Kidney (tissue), 22 donors: ENCODE measurements at places on chromosomes 12 and 14. TPM values are rescaled to one million over a fixed set of nuclear protein-coding genes. Genes with fewer than 3 reads are reported as not detected.
A peak's percentile ranks its signal among the peaks of the same experiment; 100 is the strongest.

DNA sequence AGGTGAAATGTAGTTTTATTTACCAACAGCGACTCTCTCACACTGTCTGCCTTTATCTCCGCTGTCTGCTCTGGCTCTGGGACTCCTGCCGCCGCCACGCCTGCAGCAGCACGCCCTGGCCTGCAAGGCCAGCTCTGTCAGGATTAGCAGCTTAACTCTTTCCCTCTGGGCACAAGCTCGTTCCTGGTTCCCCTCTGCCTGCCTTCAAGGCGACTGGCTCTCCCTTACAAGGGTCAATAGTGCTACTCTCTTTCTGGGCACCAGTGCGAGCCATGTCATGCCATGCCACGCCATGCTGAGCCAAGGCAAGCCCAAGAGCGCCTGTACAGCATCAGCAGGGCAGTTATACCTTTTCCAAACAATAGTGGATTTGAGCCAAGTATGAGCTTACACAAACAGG, 3.6 kb upstream of the CLEC2B start:
- DNase-seq: no peak
- H3K36me3 ChIP-seq: no peaks in the 10 kb centered on the region
- no peaks in the 10 kb centered on the region for H3K4me1 ChIP-seq
- no peak overlapping the region for H3K4me3 ChIP-seq
- no peaks in the 10 kb centered on the region for H3K27me3 ChIP-seq

DNA sequence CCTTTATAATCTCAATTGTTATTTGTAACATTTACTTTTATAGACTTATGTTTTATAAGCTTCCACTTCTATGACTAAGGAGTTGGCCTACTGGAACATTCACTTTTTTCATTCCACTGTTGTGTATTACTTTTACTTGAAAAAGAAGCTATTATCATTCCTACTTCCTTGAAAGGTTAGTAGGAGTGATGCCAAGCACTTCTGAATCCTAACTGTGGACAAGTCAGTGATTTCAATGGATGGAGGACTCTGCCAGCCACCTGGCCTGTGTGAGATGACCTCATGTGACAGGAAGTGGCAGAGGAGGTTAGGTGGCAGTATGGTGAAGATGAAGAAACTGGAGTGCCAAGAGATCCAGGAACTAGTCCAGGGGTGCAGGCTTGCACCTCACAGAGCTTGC, 46.0 kb downstream of the TECPR2 start:
- no peak overlapping the region for H3K4me3 ChIP-seq
- H3K36me3 ChIP-seq: no peaks in the 10 kb centered on the region
- no peaks in the 10 kb centered on the region for H3K27me3 ChIP-seq

DNA sequence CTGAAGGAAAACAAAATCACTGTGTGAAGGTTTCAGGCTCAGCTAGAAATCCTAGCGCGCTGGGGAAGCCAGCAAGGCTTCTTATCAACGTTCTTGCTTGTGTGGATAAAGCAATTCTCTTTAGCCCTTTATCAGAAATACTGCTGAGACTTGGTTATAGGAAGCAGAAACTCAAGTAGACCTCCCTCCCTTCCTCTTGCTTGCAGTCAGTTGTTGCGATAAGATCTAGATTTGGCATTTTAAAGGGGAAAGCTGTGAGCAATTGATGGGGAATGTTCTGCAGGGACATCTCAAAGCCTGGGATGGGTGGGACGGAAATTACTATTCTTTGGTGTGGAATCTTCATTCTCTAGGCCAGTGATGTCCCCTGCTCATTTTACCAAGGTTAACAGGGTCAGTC, 76.4 kb upstream of the ANO4 start:
- no peak for DNase-seq
- no peaks in the 10 kb centered on the region for H3K4me1 ChIP-seq
- no peaks in the 10 kb centered on the region for H3K36me3 ChIP-seq
- H3K4me3 ChIP-seq: no peak overlapping the region
- H3K27ac ChIP-seq: no peak overlapping the region

DNA sequence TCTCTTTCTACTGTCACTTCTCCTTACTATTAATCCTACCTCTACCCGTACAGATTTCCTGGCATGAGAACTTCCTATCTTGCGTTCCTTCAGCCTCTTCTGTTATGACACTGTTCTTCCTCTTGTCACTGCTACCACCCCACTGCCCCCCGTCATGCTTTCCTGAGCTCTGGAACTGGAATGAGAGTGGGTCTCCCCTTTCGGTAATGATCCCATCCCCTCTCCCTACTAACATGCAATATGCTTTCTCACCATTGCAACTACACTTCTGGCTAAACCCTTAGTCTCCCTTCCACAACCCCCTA, 4.9 kb upstream of the AP1G2 start:
- H3K27me3 ChIP-seq: peaks cover 9% of the 10 kb centered on the region
- no peaks in the 10 kb centered on the region for H3K36me3 ChIP-seq
- DNase-seq: no peak
- H3K4me1 ChIP-seq: no peaks in the 10 kb centered on the region

DNA sequence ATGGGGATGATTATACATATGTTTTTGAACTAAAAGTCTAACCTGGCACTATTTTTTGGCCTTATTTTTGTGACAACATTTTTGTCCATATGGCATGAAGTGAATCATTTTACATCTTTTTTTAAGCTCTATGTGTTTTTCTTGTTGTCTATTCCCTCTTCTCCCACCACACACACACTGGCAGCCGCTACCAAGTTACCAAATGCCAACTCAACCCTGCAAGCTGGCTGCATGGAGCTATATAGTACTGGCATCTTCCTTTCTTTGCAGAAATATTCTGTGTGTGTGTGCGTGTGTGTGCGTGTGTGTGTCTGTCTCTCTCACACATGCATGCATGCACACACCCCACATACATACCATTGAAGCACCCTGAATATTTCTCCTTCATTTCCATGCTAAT, 278.9 kb upstream of the SOX5 start:
- H3K4me1 ChIP-seq: no peaks in the 10 kb centered on the region
- H3K27ac ChIP-seq: no peak overlapping the region
- no peaks in the 10 kb centered on the region for H3K27me3 ChIP-seq
- DNase-seq: no peak
- no peaks in the 10 kb centered on the region for H3K36me3 ChIP-seq

MANSC4 gene
- polyA plus RNA-seq: not detected

GRCh38 chr14:62076825-62077605, 314.8 kb downstream of the SNAPC1 start:
- H3K36me3 ChIP-seq: no peaks in the 10 kb centered on the region
- H3K27ac ChIP-seq: no peak overlapping the region
- no peak for DNase-seq

DNA sequence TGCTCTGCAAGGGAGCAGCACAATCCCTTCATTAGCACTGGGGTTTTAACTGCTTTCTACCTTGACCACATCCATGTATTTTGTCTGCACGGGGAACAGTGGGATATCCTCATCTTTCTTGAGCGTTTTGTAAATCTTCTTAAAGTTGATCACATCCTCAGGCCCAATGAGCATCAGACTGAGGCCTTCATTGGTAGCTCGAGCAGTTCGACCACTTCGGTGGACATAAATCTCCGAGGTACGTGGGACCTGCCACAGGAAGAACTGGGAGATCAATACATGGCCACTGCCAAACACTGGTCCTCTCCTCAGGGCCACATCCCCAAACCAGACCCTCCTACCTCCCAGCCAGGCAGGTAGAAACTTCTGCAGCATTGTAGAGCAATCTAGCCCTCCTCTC, 26.1 kb downstream of the DDX24 start:
- H3K4me3 ChIP-seq: no peak overlapping the region
- no peak overlapping the region for H3K27ac ChIP-seq
- H3K4me1 ChIP-seq: no peaks in the 10 kb centered on the region
- H3K27me3 ChIP-seq: no peaks in the 10 kb centered on the region
- H3K36me3 ChIP-seq: peaks cover 78% of the 10 kb centered on the region
- no peak for DNase-seq

GRCh38 chr14:68076451-68076850, 256.9 kb downstream of the RAD51B start:
- no peaks in the 10 kb centered on the region for H3K4me1 ChIP-seq
- H3K27me3 ChIP-seq: no peaks in the 10 kb centered on the region
- no peak for DNase-seq
- no peak overlapping the region for H3K27ac ChIP-seq

DNA sequence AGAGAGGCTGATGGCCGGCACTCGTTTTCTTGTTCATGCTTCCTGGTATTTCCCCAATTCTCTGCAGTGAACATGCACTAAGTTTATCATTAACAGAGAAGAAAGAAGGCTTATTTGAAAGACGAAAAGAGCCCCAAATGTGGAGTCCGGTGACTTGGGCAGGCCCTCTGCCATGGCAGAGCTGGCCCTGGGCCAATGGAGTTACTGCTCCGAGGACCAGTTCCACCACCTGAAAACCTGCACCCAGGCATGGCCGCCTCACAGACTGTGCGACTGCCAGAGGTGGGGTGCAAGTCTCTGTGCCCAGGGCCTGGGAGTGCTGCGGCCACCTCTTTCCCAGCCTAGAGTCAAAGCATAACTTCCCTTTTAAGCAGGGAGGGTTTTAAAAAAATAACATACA, 24.9 kb downstream of the DEGS2 start:
- no peaks in the 10 kb centered on the region for H3K27me3 ChIP-seq
- DNase-seq: peak; percentile 39
- H3K4me3 ChIP-seq: no peak overlapping the region
- no peaks in the 10 kb centered on the region for H3K4me1 ChIP-seq
- H3K27ac ChIP-seq: no peak overlapping the region
- peaks cover 2% of the 10 kb centered on the region for H3K36me3 ChIP-seq

DNA sequence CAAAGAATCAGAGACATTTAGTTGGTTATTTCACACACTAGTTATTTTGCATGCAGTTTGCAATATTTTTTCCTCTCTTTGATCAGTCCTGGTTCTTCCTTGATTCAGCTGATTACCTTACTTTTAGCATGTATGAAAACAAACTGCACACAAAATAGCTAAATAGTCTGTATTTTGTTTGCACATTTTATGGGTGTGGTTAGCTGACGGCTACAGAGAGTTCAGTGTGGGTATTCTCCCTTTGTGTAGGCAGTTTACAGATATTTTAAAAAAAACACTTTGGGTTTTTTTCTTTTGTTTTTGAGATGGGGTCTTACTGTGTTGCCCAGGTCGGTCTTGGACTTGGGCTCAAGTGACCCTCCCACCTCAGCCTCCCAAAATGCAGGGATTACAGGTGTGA, 28.5 kb downstream of the TOGARAM1 start:
- H3K4me1 ChIP-seq: no peaks in the 10 kb centered on the region
- no peaks in the 10 kb centered on the region for H3K27me3 ChIP-seq
- no peak for DNase-seq
- no peak overlapping the region for H3K27ac ChIP-seq
- no peaks in the 10 kb centered on the region for H3K36me3 ChIP-seq
- no peak overlapping the region for H3K4me3 ChIP-seq

DNA sequence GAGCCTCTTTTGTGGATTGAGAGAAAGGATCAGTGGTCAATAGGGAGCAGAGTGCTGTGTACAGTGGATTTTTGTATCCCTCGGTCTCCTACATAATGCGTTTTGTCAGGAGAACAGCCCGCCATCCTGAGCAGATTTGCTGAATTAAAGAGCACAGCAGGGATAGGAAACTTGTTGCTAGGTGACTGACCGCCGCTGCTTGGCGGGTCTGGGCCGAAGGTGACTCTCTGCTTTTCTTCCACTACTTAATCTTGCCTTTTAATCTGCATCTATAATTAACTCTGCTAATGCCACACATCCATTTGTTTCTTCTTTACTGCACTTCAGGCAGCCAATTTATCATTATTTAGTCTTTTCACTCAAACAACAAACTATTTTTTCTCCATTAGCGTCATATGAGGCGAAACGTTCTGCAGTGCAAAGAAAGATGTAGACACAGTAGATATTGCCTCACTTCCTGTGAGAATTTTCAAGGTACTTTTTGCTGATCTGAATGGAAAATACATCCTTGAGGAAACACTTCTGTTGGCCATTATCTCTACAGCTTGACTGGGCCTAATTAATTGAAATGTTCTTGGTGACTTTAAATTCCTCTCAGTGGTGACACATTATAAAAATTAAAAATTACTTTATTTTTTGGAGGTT, 108.0 kb downstream of the PPM1A start:
- H3K27ac ChIP-seq: no peak overlapping the region
- H3K27me3 ChIP-seq: no peaks in the 10 kb centered on the region
- peak; percentile 43 for DNase-seq
- no peaks in the 10 kb centered on the region for H3K36me3 ChIP-seq
- no peaks in the 10 kb centered on the region for H3K4me1 ChIP-seq

ESRRB gene
- polyA plus RNA-seq: 19.1 TPM

A2ML1 gene
- not detected for polyA plus RNA-seq

DNA sequence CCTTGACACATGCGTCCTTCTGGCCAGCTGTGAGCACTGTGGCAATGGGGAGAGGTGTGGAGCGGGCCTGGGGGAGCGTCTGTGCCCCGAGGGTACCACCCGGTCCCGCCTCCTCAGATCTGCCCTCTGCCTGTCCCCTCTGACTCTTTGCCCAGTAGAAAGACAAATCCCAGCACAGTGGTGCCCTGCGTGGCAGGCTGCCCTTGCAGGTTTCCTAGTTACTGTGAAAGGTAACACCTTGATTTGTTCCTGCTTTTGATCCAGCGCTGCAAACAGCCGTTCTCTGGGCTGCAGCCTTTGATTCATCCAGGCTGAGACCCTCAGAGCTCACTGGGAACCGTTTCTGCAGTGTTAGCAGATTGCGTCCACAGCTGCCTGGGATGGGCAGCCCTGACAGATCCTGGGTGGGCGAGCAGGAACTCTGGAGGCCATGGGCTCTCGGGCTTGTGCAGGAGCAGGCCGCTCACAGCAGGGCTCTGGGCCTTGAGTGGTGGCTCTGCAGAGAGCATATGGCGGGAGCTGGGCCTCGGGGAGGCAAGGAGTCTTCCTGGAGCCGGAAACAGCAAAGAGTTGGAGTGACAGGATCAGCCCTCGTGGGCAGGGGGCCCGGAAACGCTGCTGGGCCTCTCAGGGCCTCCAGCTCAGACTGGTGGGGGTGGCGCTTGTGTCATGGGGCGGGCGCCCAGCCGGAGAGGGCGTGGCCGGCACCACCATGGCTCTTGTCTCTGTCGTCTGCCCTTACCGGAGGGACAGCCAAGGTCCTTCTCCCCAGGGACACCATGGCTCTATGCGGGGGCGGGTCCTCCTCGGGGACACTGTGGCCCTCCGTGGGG, 16.6 kb downstream of the FBRSL1 start:
- no peaks in the 10 kb centered on the region for H3K27me3 ChIP-seq
- H3K27ac ChIP-seq: peak overlapping the region; percentile 33
- peak overlapping the region; percentile 0 for H3K4me3 ChIP-seq
- peak; percentile 90 for DNase-seq

GRCh38 chr12:90870971-90871725, 83.8 kb downstream of the CCER1 start:
- H3K36me3 ChIP-seq: no peaks in the 10 kb centered on the region
- H3K4me1 ChIP-seq: no peaks in the 10 kb centered on the region
- no peak overlapping the region for H3K4me3 ChIP-seq
- no peak overlapping the region for H3K27ac ChIP-seq
- no peaks in the 10 kb centered on the region for H3K27me3 ChIP-seq

CELA1 gene
- not detected for polyA plus RNA-seq
